Calu3 (cell line): ENCODE measurements at places on chromosomes 1 and 21. TPM values are rescaled to one million over a fixed set of nuclear protein-coding genes. Genes with fewer than 3 reads are reported as not detected.

The LHX4 gene
- 0.05 and 0.19 TPM in 2 replicates for total RNA-seq

The RXFP4 gene
- total RNA-seq: not detected in 2 replicates

The KIF2C gene
- 54.9 and 67.6 TPM in 2 replicates for total RNA-seq

The ZNF697 gene
- 3.9 and 4.8 TPM in 2 replicates for total RNA-seq

The ZNF683 gene
- total RNA-seq: not detected in 2 replicates
